ENCODE measurements at places on chromosomes 4 and X.

- no peak for DNase-seq
These were observed 426.4 kb downstream of the INPP4B start for GRCh38 chr4:142419712-142420111.

DNA sequence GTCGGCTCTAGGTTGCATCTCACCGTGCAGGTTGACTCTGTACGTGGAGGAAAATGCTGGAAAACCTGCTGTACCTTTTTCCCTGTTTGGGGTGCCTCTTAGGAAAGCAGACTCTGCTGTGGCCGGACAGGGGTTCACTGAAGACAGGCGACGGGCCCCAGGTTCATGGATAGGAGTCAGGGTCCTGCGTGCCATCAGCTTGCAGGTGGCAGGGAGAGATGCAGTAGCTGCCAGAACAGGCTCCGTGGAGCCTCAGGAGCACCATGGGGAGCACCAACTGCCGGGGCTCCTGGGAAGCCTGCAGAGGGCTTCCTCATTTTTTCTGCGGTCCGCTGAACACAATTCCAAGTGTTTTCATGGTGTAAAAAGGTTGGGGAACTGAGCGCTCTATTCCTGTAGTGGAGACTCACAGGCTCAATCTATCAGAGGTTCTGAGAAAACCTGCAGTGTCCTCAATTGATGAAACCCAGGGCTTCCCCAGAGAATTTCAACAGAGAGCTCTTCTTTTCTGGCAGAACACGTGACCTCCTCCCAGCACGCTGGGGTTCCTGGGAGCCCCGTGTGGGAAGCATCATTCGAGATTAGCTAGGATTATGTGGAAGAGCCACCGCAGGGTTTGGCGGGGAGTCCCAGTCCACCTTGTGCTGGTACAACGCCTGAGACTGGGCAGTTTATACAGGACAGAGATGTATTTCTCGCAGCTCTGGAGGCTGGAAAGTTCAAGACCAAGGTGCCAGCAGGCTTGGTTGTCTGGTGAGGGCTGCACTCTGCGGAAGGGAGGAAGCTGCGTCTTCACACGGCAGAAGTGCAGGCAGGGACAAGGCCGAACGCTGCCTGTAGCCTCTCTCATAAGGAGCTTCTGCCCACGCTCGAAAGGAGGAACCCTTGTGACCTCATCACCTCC, 1.6 kb downstream of the HTRA3 start:
- no peak for DNase-seq

- no peak for DNase-seq
These were observed 61.9 kb upstream of the NFKB1 start for GRCh38 chr4:102439236-102439614.

DNA sequence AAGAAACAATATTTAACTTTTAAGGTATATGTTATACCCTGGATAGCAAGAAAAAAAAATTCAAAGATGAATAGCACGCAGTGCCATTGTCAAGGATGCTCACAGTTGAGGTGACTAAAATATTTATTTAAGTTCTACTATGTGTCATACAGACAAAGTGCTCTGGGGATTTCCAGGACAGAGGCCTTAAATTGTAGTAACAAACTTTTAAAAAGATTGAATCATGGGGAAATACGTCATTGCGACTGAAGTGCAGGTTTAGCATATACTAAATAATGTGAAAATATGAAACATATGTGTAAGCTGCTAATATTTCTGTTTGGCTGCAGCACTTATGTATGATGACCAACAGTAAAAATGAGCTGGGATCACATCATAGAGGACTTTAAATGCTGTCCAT, 748.0 kb upstream of the PCDH7 start:
- DNase-seq, result no peak

DNA sequence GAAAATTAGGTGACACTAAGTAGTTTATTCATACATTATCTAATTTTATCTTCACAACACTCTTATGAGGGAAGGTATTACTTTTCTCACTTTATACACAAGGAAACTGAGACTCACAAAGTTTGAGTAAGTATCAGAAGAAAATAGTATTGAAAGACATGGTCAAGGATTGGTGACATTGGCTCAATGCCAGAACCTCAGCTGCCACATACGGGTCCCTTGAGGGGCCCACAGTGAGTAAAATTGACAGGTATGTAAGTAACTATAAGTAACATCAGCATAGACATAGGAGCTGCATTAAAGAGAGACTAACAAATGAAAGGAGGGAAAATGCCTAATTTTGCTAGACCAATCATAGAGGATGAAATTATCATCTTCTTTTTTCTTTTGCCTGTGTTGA, 134.1 kb downstream of the COX18 start:
- DNase-seq, result no peak

- DNase-seq, result no peak
These were observed 17.0 kb upstream of the CHRNA9 start for GRCh38 chr4:40317916-40318658.

DNA sequence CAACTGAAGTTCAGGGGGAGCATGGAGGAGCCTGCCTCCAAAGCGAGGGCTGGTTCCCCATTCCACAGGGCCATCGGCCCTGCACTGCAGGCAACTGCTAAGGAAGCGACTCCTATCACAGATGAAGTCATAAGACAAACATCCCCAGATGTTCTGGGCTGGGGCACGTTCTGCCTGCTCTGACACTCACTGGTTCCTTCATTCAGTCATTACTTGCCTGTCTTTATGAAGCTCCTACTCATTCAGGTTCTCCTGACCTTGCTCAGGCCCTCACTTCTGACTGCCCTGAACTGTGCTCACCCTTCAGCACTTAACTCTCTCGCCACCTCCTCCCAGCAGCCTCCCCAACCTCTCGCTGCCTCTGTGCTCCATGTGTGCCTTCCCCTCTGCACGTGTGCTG, 2.5 kb upstream of the SLC2A9 start:
- no peak for DNase-seq

DNA sequence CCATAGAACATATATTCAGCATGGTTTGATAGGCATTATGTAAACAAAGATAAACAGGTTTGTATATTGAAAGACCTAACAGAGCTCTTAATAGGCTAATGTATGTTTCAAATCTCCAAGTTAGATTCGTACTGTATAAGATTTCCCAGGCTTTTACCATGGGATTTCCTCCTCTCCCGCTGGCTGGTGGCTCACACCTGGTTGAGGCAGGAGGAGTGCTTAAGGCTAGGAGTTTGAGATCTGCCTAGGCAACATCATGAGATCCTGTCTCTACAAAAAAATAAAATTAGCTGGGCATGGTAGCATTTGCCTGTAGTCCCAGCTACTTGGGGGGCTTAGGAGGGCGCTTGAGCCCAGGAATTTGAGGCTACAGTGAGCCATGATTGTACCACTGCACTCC, 5.4 kb downstream of the CPE start:
- no peak for DNase-seq

GRCh38 chr4:186953599-186954260, 230.1 kb upstream of the FAT1 start:
- no peak for DNase-seq

- no peak for DNase-seq
These were observed 32.3 kb upstream of the C4orf50 start for GRCh38 chr4:6050551-6050950.

GRCh38 chr4:6355052-6355451, 85.4 kb downstream of the WFS1 start:
- no peak for DNase-seq

DNA sequence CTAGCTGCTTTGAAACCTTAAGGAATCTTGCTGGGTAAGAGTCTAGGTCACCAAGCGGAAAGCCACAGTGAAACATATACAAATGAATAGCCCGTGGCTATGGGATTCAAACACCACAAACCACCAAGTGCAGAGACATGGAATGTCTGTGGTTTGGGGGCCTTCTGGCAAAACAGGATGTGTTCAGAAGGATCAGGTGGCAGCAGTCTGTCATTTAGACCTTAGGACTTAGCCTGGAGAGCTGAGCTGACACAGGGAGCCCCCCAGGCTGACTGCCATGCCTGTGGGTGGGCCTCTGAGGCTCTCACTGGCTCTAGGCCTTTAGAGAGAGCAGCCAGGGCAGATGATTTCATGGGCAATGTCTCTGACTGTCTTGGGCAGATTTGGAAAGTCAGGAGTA, 225.6 kb downstream of the FBXW7 start:
- no peak for DNase-seq

DNA sequence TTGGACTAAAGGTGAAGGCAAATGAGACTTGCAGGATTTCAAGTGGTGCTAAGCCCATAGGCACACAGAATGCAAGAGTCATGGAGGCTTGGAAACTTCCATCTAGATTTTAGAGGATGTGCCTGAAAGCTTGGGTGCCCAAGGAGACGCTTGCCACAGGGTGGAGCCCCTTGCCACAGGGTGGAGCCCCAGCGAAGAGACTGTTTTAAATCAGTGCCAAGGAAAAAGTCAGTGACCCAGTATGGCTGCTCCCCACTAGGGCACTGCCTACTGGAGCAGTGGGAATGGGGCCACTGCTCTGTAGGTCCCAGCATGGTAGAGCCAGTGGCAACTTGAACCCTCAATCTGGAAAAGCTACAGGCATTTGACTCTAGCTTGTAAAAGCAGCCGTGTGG, 794.2 kb upstream of the LCORL start:
- no peak for DNase-seq

Data from stimulated activated CD4-positive, alpha-beta T cell treated with anti-CD3 and anti-CD28 coated beads, TNF-alpha, amount 100 ng/mL, for 48 hours (primary cell).